ENCODE measurements at places on chromosomes 13 and 19.
A peak's percentile ranks its signal among the peaks of the same experiment; 100 is the strongest.

DNA sequence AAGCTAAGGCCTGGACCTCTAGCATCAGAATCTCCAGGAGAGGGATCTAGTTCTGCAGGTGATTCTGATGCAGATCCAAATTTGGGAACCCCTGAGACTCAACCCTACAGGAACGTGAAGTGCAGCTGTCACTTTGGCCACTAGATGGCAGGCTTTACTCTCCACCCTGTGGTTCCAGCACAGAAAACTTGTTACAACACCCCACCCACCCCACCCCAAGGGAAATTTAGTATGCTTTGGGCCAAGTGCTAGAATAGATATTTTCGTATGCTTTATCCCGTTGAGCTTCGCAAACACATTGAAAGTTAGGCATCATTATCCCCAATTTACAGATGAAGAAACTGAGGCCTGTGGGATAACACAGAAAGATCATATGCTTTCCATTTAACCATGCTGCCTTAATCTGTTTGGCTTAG, 232.0 kb downstream of the B3GLCT start:
- peak; percentile 68 for DNase-seq

DNA sequence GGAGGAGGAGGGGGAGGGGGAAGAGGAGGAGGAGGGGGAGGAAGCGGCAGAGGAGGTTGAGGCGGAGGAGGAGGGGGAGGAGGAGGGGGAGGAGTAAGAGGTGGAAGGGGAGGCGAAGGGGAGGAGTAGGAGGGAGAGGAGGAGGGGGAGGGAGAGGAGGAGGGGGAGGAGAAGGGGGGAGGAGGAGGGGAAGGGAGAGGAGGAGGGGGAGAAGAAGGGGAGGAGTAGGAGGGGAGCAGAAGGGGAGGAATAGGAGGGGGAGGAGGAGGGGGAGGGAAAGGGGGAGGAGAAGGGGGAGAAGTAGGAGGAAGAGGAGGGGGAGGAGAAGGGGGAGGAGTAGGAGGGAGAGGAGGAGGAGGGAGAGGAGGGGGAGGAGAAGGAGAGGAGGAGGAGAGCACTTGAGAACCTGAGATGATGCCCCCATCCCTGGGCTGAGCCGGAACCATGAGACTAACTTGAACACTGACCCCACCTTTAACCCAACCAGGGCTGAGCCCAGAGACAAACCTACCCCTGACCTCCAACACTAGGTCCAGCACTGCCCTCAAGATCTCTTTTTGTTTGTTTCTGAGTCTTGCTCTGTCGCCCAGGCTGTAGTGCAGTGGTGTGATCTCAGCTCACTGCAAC, 12.6 kb downstream of the ABCA7 start:
- no peak for DNase-seq

DNA sequence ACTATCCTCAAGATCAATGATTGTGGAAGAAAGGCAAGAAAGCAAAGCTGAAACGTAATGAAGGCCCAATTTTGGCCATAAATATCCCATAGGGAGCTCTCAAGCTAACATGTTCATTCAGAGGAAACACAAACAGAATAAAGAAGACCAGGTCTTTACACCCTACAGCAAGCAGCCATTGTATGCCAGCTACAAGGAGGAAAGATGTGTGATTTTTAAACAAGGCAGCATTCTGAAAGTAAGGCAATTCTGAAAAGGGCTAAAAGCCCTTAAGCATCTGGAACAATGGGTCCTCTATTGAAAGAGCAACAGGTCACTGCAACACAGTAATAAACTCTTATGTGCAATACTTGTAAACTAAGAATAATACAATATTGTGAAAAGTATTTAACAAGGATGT, 1002.4 kb downstream of the SLITRK1 start:
- no peak for DNase-seq

- DNase-seq = no peak
Measured at GRCh38 chr13:40163066-40164000, 503.1 kb downstream of the FOXO1 start.

GRCh38 chr19:34254046-34254697, at the start of gene GARRE1:
TSS of gene GARRE1 (plus strand) at chr19:34254554. CDS start at chr19:34300474, 45,920 bp downstream.
- DNase-seq = peak; percentile 92

DNA sequence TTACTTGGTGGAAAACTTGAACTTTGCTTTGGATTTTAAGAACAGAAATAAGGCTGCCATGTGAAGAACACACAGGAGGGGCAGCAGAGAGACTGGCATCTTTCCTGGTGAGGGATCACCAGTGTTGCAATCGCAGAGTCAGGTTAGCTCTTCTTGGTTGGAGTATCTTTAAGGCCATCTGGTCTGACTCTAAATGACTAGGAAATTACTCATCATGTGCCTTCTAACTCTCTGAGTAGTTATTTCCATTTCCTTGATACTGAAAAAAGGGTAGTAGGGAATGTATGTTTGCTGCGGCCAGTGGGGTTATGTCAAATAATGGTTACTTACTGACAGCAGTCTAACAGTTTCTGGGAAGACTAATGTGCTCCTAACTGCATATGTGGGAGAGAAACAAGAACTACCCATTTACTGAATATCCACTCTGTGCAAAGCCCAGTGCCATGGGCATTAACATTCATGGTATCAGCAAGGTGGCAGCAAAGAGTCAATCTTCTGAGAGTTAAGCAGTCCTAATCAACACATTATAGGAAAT, 122.1 kb downstream of the COG6 start:
- peak; percentile 31 for DNase-seq

DNA sequence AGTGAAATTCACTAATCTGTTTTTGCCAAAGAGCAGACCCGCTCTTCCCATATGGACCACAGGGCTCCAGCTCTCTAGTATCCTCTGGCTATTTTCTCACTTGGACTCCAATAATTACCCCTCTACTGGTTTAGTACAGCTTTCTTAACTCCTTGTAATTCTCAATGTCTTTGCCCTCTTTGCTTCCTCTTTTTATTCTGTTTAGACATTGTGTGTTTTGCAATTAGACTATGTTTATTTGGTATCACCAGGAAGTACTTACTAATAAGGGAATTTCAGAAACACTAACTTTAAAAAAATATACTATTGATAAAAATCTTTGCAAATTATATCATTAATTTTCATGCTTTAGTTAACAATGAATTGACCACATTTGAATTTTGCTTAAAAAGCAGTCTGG, 111.6 kb upstream of the OBI1 start:
- no peak for DNase-seq

All from activated CD4-positive, alpha-beta T cell treated with anti-CD3 and anti-CD28 coated beads, Interleukin-2, amount 50 U/mL, for 48 hours (primary cell).